ENCODE measurements at places on chromosomes 1 and 21.
A peak's percentile ranks its signal among the peaks of the same experiment; 100 is the strongest.

DNA sequence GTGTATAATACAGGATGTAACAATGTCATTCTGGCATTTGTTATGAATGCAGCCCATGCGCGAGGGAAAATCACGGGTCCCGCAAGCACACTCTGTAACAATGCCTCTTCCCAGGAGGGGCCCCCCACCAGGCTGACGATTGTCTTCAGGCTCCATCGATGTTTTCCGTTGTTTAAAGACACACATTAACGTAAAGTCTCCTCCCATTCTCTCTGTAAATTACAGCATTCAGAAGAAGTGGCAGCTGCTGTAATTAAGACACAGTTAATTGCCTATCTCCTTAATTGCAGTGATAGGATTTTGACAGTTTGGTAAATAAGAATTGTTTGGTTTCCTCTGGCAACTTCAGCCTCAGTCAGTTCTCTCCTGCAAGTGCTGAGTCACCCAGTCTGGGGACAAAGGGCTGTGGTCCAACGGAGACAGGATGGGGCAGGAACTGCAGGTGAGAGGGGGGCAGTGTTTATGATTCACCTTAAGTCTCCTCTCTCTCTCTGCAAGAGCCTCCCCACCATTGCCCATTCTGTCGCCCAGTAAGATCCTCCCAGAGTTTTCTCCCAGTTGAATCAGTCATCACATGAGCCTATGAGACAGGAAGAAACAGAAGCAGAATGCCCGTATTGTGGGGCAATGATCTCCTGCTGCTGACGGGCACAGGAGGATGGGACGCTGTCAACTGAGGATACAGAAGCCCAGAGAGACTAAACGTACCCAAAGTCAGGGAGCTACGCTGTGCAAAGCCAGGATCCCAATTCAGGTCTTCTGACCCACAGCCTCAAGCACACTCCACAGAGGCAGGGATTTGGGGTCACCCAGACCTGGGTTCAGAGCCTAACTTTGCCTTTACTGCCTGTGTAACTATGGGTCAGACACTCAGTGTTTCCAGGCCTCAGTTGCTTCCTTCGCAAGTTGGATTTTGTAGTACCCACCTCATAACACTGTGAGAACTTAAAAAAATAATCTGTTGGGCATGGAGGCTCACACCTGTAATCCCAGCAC is 110.0 kb downstream of the ADSS2 start:
- DNase-seq: peak; percentile 82

DNA sequence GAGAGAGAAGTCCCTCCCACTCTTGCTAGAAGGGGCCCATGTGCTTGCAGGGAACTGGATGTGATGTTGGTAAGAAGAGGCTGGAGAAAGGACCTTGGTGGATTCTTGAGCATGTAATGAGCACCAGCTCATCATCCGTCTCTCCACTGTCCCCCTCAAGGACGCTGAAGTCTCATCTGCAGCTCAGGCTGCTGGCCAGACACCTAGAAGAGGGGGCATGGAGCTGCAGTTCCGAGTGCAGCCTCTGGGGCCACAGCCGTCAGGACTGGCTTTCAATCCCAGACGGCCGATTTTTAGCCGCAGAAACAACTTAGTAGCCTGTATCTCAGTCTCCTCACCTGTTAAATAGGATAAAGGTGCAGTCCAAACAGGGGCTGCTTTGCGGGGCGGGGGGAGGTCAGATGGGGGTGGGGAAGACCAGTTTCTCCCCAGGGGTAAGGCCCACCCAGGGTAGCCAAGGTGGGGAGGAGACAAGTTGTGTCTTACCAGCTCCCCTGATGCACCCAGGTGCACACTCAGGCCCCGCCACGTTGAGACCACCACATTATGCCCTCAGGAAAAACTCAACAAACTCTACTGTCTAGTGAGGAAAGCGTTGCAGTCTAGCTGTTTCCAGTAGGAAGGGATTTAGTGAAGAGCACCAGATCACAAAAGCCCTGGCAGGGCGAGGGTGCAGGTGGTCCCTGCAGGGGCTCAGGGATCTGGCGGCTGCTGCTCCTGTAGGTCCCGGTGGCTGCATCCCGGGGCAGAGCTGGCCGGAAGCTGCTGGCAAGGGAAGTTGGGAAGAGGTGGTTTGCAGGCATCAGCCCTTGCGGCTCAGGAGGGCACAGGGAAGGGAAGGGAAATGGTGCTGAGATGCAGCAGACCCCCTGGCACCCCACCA is 29.5 kb downstream of the LDLRAP1 start:
- peak; percentile 52 for DNase-seq

GRCh38 chr1:46521414-46521813 is 30.0 kb downstream of the KNCN start:
- DNase-seq: no peak

- DNase-seq: no peak
Observed at GRCh38 chr1:150192012-150192411, 42.3 kb downstream of the PLEKHO1 start.

DNA sequence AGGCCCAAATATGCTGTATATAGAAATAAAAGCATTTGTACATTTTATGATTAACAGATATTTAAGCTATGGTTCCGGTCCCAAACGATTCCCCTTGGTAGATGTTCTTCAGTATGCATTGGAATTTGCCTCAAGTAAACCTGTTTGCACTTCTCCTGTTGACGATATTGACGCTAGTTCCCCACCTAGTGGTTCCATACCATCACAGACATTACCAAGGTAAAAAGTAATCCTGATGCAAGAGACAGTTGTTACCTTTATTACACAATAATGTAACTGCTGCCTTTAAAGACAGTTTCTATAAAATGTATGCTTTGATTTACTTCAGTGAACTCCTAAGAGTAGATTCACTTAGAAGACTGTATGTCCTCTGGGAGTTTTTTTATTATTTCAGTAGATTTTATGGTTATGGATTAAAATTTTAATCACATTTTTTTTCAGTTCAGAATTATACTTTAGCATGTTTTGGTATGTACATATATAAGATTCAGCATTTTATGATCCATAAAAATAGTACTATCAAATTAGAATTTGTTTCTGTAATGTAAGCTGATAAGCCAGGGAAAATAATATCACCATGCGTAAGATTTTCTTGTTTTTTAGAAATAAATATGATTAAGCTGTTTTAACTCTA is 96.5 kb downstream of the USP25 start:
- peak; percentile 16 for DNase-seq

DNA sequence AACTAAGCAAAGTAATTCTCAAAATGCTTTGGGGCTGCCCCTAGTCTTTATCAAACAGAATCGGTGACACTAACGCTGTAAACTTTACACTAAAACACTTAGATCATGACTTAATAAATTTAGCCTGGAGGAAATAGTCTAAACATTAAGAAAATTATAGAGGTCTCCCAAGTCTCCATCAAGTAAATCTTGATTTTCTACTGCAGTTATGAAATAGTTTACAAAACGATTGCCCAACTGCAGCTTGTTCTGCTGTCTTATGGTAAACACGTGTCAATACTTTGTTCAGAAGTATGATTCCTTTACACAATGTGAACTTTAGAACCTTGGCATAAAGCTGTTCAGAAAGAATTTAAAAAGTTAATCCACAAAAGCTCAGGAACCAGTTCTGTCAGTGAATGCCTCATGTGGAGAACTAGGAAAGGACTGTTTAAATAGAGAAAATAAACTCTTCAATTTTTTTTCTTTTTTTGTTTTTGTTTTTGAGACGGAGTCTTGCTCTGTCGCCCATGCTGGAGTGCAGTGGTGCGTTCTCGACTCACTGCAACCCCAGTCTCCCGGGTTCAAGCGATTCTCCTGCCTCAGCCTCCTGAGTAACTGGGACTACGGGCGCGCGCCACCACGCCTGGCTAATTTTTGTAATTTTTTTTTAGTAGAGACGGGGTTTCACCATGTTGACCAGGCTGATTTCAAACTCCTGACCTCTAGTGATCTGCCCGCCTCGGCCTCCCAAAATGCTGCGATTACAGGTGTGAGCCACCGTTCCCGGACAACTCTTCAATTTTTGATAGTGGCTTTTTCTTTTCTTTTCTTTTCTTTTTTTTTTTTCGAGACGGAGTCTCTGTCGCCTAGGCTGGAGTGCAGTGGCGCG is 1.6 kb downstream of the DDI2 start:
- peak; percentile 79 for DNase-seq

GRCh38 chr21:44428281-44428960 is 26.9 kb upstream of the LRRC3 start:
- DNase-seq: peak; percentile 17

DNA sequence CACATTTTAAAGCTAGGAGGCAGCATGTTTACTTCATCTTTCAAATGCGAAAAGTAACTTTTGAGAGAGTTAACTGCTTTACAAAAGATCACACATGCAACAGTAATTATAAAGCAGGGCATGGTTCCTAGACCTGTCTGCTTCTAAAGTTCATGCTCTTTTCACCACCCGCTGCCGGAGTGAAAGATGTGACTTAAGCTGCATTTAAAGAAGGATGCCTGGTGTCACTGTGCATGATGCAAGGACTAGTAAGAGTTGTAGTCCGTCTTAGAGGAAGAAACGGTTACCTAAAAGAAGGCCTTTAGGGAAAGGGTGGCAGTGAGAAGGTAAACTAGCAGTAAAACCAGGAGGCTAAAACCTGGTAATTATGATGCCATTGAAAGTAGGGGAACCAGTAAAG is 1689.1 kb downstream of the KCNT2 start:
- DNase-seq: no peak

DNA sequence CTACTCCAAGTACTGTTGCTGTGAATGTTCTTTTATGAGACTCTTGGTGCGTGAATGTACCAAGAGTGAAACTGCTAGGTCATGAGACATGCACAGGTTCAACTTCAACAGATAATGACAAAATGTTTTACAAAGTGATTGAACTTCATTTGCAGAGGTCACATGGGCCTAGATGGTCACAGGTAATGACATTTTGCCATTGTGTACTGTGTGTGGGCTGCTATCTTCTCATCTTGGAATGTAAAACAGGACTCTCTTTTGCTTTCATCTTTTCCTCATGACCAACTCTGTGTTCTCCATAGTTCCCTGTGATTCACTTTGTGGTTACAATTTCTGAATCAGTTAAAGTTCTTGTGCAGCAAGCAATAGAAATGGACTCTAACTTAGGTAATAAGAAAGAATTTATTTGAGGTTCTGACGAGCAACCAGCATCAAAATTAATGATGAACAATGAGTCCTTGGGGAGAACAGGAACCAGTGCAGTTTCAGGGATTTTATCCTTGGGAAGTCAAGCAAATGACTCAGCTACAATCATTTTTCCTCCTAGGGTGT is 16.2 kb upstream of the TSNAX start:
- DNase-seq: peak; percentile 58

GRCh38 chr1:68953311-68953710 is 456.4 kb upstream of the DEPDC1 start:
- DNase-seq: no peak

Data from suppressor macrophage treated with lipopolysaccharide for 4 hours (primary cell).